ENCODE measurements at places on chromosomes 13 and 19.

- no peak for DNase-seq
Measured at GRCh38 chr13:86760620-86761019, 910.6 kb upstream of the SLITRK5 start.

DNA sequence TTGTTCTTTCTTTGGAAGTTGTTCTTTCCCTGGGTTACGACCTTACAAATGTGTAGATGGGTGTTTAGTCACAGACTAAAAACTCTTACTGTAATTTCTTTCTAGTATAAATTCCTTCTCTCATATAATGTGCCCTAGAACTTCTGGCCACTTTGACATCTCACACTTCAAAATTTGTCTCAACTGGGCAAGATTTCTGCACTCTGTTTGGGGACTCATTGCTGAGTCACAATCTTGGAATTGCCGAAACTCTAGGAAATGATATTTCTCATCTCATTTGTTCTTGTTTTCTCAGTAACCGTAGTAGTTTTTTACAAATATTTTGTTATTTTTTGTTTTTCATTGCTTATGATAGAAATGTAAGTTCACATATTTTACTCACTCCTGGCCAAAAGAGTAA lies 2523.2 kb upstream of the PCDH20 start:
- DNase-seq: no peak

DNA sequence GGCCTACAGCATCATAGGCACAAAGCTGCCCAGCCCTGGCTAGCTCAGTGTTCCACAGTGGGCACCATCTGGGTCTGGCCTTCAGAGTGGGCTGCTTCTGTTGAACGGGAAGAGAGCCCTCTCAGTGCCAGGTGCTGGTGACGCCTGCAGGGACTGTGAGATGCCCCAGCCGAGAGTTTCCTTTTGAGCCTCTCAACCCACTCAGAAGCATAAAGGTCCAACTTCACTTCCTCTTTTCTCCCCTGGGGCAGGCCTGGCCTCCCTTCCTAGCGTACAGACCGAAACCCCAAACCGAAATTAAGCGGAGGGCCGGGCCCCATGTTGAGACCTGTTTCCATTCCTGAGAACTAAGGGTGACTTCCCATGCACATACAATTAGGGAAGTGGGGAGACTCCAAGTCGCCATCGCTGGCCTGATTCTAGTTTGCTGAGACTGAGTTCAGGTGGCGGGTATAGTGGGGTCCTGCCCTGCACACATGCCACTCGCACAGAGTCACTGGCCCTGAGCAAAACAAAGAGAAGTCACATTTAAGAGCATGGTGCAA lies 6.9 kb downstream of the RAB8A start:
- DNase-seq: no peak

GRCh38 chr13:109700176-109700575 lies 86.2 kb downstream of the IRS2 start:
- peak; percentile 87 for DNase-seq

GRCh38 chr19:39498798-39499642 lies at the start of gene DLL3:
DLL3 (plus strand) TSS chr19:39498947; CDS start chr19:39498975, 28 bp downstream.
- no peak for DNase-seq

DNA sequence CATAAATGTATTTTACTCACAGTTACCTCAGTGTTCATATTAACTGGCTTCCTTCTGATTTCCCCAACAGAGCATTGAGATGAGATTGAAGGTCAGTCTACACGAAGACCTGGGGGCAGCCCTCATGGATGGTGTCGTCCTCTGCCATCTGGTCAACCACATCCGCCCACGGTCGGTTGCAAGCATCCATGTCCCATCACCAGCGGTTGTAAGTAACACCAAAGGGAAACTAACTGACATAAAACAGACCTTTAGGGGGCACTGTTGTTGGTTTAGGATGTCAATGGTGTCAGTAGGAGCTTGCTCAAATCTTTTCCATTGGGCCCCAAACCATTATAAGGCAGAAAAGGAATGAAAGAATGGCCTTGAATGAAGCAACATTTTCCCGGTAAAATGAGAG lies 68.2 kb downstream of the ESD start:
- DNase-seq: peak; percentile 14

GRCh38 chr19:907183-907853 lies 5.7 kb downstream of the R3HDM4 start:
- peak; percentile 94 for DNase-seq

GRCh38 chr13:35892837-35893814 lies 238.1 kb downstream of the DCLK1 start:
- no peak for DNase-seq

- no peak for DNase-seq
Measured at GRCh38 chr13:110625771-110626321, 10.5 kb downstream of the NAXD start.

- DNase-seq: no peak
Measured at GRCh38 chr13:68736961-68737360, 1370.7 kb upstream of the ATXN8OS start.

DNA sequence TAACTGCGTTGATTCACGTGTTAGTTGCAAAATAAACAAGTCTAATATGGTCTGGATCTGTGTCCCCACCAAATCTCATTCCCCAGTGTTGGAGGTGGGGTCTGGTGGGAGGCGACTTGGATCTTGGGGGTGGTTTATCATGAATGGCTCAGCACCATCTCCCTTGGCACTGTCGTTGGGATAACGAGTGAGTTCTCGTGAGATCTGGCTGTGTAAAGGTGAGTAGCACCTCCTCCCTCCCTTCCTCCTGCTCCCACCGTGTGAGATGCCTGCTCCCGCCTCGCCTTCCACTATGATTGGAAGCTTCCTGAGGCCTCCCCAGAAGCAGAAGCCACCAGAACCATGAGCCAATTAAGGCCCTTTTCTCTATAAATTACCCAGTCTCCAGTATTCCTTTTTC lies 4.8 kb downstream of the PEAK3 start:
- no peak for DNase-seq

- DNase-seq: no peak
Measured at GRCh38 chr13:30042891-30043630, 192.6 kb upstream of the UBL3 start.

DNA sequence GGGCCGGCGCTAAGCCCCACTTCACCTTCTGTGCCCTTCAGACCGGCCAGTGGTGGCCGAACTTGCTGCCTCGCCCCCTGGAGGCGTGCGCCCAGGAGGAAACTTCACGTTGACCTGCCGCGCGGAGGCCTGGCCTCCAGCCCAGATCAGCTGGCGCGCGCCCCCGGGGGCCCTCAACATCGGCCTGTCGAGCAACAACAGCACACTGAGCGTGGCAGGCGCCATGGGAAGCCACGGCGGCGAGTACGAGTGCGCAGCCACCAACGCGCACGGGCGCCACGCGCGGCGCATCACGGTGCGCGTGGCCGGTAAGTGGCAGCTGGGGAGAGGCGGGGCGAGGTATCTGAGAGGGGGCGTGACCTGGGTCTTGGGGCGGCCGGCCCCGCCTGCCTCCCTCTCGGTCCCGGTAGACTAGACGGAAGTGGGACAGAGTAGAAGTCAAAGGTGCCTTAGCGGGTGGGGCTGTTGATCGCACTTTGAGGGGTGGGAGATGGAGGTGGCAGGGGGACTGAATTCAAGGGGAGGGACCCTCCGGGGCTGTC lies 5.6 kb downstream of the ICAM5 start:
- no peak for DNase-seq

- no peak for DNase-seq
Measured at GRCh38 chr19:34284505-34284904, 30.2 kb downstream of the GARRE1 start.

DNA sequence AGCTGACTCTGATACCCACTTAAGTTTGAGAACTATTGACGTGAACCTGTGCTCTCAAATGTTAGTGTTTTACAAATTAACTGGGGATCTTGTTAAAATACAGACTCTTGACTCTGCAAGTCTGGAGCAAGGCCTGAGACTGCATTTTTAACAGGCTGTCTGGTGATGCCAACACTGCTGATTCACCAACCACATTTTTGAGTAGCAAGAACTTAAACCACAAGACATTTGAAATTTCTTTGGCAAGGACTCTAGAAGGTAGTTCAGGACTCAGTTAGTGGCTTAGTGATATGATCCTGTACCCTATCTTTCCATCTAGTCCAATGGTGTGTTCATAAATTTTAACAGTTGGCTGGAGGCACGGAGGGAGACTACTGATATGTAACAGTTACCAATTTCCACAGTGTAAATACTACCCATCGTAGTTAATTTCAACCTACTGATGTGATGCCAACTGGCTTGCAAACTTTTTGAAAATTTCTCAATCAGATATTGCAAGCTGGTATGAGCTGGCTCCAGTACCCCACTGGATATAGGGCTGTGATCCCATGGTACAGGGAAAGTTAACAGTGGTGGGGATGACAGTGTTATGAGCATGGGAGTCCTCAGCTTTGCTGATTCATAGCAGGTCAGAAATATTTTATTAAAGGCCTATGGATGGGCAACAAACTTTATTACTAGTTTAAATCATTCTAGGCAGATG lies 255.1 kb downstream of the TBC1D4 start:
- DNase-seq: no peak

GRCh38 chr13:74289861-74290773 lies 155.9 kb upstream of the KLF12 start:
- DNase-seq: no peak

DNA sequence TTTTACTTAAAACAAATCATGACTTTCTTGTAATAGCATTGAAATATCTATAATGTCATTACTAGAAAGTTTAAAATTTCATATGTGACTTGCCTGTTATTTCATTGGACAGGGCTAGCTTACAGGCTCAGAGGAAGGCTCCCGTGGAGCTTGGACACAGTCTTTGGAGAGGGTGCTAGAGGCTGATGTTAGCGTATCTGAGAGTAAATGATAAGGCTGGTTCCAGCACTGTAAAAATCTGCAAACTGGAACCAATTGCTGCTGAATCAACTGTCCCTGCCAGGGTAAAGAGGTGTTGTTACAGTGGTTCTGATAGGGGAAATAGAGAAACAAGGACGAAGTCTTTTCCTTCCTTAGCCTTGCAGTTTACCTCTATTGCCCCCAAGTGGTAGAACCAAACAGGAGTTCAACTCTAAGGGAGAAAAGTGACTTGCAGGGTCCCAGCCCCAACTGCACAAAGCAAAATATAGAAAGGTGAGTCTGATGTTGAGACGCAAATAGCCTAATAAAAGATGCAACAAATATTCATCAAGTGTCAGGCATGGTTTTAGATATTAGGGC lies 901.7 kb downstream of the DIAPH3 start:
- no peak for DNase-seq

- no peak for DNase-seq
Measured at GRCh38 chr19:43479226-43479625, 13.8 kb upstream of the LYPD3 start.

DNA sequence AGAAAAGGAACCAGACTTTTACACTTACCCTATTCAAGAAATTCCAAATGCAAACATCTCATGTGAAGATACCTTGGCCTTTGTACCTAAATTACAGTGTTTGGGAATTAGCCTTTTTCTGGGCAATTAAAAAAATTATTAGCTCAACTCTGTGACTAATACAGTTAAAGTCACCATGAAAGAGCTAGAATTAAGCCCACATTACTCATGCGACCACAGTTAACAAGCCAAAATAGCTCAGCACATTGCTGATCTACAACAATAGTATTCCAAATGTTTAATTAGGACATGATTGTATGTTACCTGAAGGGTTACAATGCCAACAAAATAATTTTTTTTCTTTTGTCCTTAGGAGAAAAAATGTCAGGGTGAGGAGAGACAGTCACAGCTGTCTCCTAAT lies 263.6 kb upstream of the GPC6 start:
- no peak for DNase-seq

GRCh38 chr13:31639443-31640163 lies 99.7 kb upstream of the RXFP2 start:
- DNase-seq: no peak

- no peak for DNase-seq
Measured at GRCh38 chr13:23789576-23790346, 99.4 kb downstream of the MIPEP start.

- peak; percentile 36 for DNase-seq
Measured at GRCh38 chr13:97583907-97584497, 150.0 kb downstream of the RAP2A start.

- peak; percentile 86 for DNase-seq
Measured at GRCh38 chr19:862581-863314, 3.3 kb downstream of the CFD start.

DNA sequence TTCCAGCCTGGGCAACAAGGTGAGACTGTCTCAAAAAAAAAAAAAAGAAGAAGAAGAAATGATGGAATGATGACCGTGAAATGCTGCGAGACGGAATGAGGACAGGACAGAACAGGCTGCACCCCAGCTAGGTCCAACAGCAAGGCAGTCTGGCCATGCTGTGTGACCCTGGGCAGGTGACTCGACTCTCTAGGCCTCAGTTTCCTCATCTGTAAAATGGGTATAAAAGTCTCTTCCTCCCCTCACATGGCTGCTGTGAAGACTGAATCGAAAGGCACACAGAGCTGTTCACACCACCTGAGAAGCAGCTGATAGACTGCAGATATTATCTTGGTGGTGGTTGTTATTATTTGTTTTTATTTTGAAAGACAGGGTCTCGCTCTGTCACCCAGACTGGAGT lies 22.3 kb downstream of the PTPRS start:
- DNase-seq: no peak

Data from CMK (cell line).